ENCODE measurements at places on chromosomes 6 and 20. TPM values are rescaled to one million over a fixed set of nuclear protein-coding genes. Genes with fewer than 3 reads are reported as not detected.

The BPIFB2 gene
- not detected for total RNA-seq

The CD24 gene
- total RNA-seq: 1.9 TPM

The PM20D2 gene
- total RNA-seq: 3.3 TPM

The SLC22A7 gene
- not detected for total RNA-seq

The SLC32A1 gene
- not detected for total RNA-seq

The C6orf58 gene
- total RNA-seq: not detected

The TGIF2 gene
- 5.5 TPM for total RNA-seq

The UNC5CL gene
- under 0.01 TPM for total RNA-seq

The MATN4 gene
- 0.33 TPM for total RNA-seq

The RAB32 gene
- total RNA-seq: 119 TPM

The KCNK16 gene
- total RNA-seq: not detected

The TREML2 gene
- total RNA-seq: not detected

The PTP4A1 gene
- total RNA-seq: 62.8 TPM

The CEP162 gene
- total RNA-seq: 12.4 TPM

The SLC17A2 gene
- total RNA-seq: not detected

The TMEM14B gene
- 139 TPM for total RNA-seq

The NOP56 gene
- 121 TPM for total RNA-seq

The EPPIN gene
- total RNA-seq: not detected

The LY6G5C gene
- 0.73 TPM for total RNA-seq

The FOXC1 gene
- 7.6 TPM for total RNA-seq

The MYLK4 gene
- 0.44 TPM for total RNA-seq

The OR12D3 gene
- total RNA-seq: not detected

Measured in smooth muscle cell of trachea (primary cell).